ENCODE measurements at places on chromosomes 11 and 22.
A peak's percentile ranks its signal among the peaks of the same experiment; 100 is the strongest.

GRCh38 chr11:114621950-114622809 is 26.6 kb upstream of the NXPE4 start:
- DNase-seq = no peak

GRCh38 chr11:69320756-69321741 is 27.1 kb downstream of the MYEOV start:
- no peak for DNase-seq

DNA sequence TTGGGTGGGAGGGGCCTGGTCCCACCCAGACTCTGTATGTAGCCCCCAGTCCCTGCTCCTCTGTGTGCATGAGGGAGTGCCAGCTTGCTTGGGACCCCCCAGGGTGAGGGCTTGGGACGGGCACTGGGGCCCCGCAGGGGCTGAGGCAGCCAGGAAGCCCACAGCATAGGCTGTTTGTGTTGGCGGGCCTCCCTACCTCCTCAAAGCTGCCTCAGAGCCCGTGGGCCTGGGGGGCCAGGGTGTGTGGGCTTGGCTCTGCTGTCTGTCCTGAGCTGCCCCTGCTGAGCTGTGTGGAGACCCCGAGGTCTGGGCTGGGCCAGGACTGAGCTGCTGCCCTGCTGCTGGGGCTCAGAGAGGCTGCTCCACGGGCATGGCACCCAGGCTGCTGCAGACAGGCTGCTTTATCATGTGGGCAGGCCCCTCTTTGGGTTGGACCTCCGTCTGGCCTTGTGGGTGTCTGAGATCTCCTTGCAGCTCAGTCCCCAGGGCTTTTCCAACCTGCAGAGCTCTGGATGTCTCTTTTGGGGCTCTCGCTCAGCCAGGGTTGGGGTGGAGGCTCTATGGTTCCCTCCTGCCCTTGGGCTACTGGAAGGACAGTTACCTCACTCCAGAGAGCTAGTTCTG is 3.3 kb downstream of the TSPAN4 start:
- no peak for DNase-seq

GRCh38 chr11:43690929-43691725 is 10.6 kb downstream of the HSD17B12 start:
- DNase-seq = no peak

DNA sequence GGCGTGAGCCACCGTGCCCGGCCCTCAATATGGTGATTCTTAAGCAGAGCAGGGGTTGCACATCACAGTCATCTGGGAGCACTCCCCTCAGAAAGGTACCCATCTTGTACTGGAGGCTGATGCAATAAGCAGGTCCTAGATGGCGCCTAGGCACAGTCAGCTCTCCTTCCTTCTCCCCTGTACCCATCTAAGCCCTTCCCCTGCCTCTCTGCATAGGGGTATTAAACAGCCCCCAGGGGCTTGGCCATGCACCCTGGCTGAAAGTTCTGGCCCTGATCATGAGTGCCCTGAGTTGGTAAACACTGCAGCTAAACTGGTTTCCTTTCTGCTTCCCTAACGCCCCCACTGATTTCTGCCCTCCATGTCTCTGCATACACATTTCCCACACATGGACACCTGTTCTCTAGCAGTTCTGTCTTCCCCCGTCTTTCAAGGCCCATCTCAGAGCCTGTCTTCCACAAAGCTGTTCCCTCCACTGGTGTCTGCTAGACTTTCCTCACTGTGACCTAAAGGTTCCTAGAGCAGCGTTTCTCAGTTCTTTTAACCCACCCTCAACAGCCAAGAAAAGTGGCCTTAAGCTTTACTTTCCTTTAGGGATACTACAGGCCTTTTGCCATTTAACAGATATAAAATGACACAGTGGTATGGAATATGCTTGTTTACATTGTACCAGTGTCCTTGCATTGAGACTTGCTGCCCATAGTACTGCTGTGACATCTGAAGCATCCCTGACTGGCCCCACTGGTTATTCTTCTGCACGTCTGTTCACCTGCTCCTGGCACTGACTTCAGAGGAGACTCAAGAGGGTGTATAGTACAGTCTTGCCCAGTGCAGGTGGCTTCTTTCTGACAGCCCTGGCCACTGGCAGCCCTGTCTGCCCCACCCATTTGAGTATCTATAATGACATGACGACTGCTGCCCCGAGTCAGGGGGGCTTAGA is 15.6 kb downstream of the UBE2L3 start:
- DNase-seq = no peak

DNA sequence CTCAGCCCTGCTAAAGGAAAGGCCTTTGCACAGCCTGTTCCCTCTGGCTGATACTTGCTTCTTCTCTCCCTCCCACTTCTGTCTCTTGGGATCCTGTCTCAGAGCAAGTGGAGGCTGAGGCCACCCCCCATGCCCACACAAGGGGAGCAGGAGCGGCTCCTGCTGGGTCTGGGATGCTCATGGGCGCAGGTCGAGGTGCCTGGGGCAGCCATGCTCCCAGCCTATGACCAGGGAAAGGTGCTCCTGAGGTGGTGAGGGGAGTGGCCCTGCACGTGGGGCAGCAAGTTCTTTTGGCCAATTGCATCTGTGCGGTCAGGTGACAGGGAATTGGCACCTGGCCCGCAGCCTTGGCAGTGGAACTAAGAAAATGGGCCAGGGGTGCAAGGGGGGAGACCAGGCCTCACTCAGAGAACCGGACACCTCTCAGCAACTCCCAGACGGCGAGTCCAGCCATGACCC is 1.5 kb downstream of the MAPK11 start:
- no peak for DNase-seq

GRCh38 chr11:123580557-123581275 is 73.7 kb downstream of the SCN3B start:
- DNase-seq = peak; percentile 47
